ENCODE measurements at places on chromosomes 16 and 17. TPM values are rescaled to one million over a fixed set of nuclear protein-coding genes. Genes with fewer than 3 reads are reported as not detected.
A peak's percentile ranks its signal among the peaks of the same experiment; 100 is the strongest.

The TMEM100 gene
- total RNA-seq = not detected

The SPATA32 gene
- 0.62 TPM for total RNA-seq

GRCh38 chr17:63382826-63383225 lies 63.3 kb downstream of the CYB561 start:
- no peak for DNase-seq

DNA sequence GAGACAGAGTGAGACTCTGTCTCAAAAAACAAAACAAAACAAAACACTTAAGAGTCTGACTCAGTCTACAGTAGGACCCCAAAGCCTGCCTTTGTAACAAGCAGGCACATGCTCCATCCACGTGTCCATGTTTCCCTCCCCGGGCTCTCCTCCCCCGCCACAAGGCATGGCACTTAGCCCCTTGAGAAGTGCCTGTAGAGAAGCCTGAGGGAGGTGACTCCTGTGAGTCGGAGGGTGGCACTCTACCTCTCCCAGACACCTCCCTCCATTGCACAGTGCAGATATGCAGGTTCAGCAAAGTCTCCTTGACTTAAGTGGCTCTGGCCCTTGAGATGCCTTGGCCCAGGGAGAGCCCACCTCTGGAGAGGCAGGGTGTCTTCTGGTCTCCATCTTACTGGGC lies 6.8 kb downstream of the FHOD1 start:
- DNase-seq = no peak

DNA sequence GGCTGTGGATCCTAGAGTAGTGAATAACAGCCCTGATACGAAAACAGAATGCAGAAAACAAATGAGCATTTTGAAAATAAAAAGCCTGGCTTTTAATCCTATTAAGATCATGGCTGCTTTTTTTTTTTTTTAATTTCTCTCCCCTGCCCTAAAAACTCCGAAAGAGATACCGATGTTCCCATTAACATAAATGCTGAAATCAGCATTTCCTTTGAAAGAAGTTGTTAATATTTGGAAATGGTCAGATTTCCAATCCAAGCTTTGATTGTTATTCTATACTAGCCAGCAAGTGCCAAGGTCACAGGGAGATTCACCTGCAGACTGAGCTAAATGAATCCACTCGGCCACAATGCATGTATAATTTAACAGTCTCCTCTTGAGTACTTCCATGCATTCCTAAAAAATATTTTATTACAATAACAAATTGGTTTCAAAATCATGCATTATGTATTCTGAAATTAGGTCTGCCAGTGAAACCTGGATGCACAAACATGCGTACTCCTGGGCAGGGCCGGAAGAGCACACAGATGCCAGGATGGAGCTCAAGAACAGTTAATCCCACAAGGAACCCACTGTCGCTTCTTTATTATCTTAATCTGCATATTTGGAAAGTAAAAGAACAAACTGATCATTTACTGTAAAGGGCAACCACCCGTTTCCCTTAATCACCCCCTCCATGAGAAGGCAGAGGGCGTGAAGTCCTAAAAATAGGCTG lies 521.5 kb upstream of the ZFHX3 start:
- no peak for DNase-seq

The ACSF3 gene
- 32.1 TPM for total RNA-seq

- no peak for DNase-seq
Observed at GRCh38 chr16:9115277-9115676, 23.8 kb downstream of the HAPSTR1 start.

DNA sequence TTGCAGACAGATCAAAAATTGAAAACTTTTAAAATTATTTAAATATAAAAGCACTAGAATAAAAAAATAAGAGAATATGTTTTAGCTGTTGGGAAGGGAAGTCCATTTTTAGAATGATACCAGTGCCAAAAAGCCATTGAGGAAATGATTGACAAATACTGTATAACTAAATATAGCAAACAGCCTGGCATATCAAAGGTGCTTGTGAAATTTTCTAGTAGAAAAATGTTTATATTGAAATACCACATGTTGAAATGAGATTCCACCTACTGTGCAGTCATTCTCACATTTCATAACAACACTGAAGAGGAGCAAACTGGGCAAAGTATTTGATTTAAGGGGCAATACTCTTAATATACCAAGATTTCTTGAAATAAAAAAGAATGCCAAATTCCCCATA lies 183.5 kb downstream of the PHKB start:
- no peak for DNase-seq

DNA sequence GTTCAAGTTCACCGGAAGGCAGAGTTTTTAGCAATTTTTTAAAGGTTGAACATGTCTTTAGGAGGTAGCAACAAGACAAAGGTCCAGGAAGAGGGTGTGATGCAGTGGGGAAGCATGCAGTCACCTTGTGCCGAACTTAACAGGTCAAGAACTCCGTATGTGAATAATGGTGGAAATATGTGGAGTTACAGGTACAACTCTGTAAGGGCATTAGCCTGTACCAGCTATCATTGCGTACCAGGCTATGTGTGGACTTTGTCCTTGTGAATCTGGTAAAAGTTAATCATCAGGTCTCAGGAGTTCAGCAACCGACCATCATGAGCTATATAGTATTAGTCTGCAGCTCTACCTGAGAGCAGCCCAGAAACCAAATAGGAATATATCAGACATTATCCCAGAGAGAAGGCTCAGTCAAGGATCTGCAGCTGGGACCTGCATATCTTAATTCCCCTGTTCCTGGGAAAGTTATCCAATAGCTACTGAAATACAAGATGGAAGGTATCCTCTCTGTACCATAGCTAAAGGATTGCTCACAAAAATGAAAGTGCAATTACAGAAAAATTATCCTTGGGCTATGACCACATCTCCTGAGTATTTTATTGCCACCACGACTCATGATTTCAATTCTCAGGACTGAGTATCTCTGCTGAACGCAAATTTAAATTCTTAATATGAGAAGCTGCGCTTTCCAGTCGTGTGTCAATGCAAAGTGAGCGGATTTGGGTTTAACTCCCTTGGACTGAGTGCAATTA lies 469.3 kb downstream of the CDH13 start:
- DNase-seq = no peak

DNA sequence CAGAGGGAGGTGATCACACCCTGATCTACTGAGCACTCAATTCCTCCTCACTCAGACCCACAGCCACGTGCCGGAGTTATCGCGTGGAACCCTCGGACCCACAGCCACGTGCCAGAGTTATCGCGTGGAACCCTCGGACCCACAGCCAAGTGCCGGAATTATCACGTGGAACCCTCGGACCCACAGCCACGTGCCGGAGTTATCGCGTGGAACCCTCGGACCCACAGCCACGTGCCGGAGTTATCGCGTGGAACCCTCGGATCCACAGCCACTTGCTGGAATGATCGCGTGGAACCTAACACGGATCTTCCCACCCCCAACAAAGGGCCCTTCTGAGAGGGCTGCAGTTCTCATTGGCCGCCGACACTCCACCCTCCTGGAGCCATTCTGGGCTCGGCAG lies 97.7 kb downstream of the PGS1 start:
- DNase-seq = no peak

The PDIA2 gene
- total RNA-seq = not detected

- DNase-seq = no peak
Observed at GRCh38 chr17:6011206-6011605, 59.0 kb upstream of the WSCD1 start.

DNA sequence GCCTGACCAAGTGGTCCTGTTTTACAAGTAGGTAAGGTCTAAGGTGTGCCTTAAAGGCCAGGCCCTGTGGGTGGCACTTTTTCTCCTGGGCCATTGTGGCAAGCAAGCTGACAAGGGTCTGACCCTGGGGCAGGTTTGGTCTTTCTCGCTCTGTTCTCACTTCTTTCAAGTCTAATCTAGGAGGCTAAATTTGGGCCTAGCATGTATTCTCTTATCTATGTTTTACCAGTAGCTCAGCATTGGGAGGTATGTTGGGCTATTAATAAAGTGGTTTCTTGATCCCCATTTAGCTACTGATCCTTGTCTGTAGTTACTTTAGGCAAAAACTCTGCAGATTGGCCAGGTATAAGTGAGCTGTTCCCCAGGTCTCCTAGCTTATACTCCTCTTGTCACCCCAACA lies 77.7 kb downstream of the DNAH3 start:
- no peak for DNase-seq

The NPIPA3 gene
- total RNA-seq = not detected

DNA sequence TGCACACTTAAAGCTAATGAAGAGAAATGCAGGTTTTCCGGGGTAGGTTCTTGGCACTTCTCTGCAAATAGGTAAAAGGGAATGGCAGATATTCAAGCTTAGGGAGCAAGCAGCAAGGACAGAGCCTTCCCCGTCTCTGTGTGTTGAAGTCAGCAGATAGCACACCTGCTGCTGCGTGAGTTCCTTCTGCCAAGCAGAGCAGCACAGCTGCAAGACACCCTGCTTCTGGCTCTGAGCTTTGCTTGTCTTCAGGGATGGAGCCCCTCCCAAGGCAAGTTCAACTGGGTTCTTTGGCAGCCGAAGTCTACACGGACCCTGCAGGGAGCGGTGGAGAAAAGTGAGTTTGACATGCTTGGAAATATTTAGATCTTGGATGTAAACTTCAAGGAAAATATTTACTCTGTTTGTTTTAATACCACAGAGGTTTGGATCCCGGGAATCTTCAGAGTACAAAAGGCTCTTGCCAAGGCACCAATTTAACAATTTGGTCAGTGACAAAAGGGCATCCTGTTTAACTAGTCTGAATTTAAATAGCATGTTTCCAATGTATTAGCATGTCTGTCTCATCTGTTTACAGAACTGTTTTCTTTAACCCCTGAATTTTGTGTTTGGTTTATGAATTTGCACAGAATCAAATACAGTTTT lies 113.4 kb upstream of the KCNJ16 start:
- DNase-seq = no peak

DNA sequence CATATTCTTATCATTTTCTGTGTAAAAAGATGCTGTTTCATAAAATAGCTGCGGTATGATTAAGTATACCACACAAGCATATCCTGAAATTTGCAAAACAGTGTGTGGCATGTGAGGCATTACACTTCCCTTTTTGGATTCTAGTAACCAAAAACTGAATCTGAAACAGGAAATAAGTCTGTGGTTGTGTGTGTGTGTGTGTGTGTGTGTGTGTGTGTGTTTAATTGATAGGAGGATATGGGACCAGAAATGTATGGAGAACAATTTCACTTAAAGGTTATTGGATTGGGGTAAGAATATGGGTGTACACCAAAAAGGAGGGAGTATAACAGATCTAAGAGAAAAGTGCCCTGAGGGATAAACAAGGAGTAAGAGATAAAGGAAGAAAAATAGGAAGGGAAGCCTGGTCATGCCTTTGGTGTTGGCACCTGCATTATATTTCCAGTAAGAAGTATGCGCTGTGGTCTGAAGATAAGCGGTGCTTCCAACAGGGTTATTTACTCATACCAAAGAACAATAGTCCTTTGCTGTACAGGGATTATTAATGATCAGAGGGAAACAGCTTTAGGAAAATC lies 4.0 kb downstream of the LYRM1 start:
- no peak for DNase-seq

The RFWD3 gene
- total RNA-seq = 128 TPM

DNA sequence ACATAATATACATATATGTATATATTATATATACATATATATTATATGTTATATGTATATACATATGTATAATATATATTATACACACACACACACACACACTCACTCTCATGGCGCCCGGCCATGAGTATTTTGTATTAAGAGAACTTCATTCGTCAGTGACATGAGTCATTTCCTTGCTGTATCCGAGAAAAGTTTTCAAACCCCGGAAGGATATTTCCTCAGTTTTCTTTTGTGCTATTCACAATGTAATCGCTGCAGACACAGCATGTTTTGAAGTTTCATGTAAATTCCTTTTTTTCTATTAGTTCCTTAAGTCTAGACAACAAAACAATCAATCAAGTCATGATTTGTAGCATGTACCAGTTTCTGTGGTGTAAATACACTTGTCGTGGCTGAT lies 33.3 kb downstream of the OR1D5 start:
- no peak for DNase-seq

The CRYBA1 gene
- not detected for total RNA-seq

DNA sequence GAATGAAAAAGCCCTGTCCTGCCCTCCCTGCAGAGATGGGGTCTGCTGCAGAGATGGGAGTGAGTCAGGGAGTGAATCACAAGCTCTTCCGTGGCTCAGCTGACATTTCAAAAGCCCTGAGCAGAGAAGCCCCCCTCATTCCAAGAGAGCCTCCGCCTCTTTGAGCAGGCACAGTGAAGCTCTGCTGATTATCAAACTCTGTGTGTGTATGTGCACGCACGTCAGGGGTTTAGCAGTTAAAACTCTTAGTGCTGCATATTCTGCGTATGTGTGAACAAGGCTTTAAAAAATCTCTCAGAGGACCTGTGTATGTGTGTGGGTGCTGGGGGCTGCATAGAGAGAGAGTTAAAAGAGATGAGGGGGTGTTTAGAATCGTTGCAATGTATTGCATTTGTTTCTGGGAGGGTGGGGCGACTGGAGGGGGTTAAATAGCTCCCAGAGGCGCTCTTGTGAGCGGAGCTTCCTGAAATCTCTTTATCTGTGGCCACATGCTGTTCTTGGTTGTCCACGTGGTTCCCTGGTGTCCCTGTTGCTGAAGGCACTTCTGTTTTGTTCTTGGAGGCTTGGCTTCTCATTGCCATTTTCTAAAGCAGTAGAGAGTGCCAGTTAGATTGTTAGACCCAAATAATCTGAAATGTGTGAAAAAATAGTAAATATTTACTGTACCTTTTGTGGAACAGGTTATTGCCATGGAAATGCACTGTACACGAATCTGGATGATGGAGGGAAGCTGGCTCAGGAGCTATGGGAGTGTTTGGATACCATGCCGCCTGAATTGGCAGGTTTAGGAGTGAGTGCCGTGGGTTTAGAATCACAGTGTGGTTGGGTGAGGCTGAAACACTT lies 116.6 kb downstream of the PRKCB start:
- peak; percentile 76 for DNase-seq

DNA sequence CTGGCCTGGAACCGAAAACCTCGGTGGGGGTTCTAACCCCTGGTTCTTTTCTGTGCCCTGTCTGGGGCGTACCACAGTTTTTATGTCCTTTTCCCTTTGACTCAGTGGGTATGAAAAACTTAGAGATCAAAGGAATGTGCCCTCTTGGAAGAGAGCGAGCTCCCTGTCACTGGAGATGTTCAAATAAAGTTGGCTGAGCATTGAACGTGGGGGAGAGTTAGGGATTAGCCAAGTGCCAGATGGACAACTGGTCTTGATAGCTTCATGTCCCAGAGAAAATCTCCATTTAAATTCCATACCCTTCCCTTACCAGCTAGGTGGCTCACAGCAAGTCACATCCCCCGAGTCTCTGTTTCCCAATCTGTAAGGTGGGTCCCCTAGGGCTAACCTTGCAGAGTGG lies 9.5 kb downstream of the ADGRG1 start:
- no peak for DNase-seq

The STH gene
- not detected for total RNA-seq

- no peak for DNase-seq
Observed at GRCh38 chr16:73663720-73664119, 615.8 kb upstream of the ZFHX3 start.

DNA sequence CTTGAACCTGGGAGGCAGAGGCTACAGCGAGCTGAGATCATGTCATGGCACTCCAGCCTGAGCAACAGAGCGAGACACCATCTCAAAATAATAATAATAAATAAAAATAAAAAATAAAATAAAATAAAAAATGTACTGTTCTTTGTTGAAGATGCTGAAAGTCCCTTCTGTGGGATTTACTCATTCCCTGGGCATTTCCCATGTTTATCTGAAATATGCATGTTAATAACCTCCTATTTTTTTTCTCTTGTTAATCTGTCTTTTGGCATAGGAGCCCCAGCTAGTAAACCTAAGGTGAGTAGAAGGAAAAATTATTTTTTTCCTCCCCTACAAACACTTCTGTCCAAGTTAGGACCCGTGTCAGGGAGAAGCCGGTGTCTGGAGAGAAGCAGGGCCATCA lies 34.4 kb downstream of the TMEM92 start:
- DNase-seq = no peak

The KCNH6 gene
- not detected for total RNA-seq

All from activated naive CD8-positive, alpha-beta T cell treated with anti-CD3 and anti-CD28 coated beads for 36 hours (primary cell).